ENCODE measurements at places on chromosomes 5 and 9.

DNA sequence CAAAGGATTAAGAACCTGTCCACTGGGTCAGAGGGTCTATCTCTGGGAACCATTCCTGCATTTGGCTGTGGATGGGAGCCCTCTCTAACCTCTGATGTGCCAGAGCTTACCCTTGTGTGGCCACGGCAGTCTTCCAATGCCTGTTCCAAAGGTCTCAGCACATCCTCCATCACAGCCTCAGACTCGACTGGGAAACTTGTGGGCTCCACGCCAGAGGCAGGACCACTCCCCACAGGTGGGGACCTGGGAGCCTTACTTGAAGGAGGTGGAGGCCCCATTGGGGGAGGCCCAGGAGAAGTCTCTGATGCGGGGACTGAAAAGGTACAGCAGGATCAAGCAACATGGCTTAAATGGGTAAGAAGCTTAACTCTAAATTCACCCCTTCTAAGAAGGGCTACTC lies 4.4 kb downstream of the EIF4EBP3 start:
- DNase-seq, result no peak

DNA sequence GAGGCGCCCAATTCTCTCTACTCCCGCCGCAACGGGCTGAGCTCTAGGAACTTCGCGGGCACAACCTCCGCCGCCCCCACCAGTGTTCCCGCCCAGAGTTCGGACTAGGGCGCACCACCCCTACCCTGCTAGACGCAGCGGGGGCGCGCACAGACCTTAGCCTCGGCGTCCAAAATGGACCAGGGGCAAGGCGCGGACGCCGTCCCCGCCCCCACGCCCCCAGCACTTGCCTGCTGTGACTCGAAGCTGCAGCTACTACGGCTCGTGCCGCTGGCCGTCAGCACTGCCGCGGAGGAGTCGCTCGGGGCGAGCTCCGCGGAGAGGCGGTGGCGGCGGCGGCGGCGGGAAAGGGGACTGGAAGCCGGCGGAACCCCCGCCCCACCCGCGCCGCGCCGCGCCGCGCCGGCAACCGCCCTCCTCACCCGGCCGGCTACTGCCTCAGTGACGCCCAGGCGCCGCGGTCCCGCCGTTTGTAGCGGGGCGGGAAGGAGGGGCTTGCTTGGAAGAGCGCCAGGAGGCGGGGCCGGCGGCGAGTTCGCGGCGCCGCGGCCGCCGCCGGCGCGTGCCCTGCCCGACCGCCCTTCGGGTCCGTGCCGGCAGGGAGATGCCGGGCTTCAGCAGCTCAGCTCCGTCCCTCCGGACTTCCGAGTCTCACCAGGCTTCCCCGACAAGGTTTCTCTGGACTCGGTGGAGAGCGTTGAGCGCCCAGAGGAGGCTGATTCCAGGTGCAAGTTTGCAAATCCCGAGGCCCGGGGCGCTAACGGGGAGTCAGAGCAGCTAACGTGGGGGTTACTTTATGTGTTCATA lies 4.5 kb downstream of the ELAVL2 start:
- DNase-seq, result no peak

DNA sequence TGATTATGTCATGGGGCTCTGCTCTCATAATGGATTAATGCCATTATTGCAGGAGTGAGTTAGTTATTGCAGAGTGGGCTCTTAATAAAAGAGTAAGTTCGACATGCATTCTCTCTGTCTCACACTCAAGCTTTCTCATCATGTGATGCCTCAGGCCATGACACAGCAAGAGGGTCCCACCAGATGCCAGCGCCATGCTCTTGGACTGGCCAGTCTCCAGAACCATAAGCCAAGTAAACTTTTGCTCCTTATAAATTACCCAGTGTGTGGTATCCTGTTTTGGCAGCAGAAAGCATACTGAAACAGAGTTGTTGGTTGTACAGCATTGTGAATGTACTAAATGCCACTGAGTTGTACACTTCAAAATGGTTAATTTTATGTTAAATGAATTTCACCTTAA lies 138.1 kb downstream of the MYO10 start:
- DNase-seq, result no peak

DNA sequence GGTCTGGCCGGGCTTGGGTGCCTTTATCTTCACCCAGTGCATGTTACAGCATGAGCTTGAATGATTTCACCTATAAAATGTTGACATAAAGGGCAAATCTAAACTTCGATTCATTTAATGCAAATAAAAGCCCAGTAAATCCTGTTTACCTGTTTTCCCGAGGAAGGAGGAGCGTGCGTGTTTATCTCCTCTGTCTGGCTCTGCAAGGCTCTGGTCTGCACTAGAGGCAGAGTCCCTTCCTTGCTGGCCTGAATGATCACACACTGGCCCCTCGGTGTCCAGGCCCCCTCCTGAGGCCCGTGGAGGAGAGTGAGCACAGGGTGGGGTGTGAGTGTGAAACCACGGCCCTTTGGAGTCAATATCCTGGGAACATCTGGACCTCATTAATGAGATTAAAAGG lies 125.1 kb upstream of the LHFPL2 start:
- DNase-seq, result no peak

DNA sequence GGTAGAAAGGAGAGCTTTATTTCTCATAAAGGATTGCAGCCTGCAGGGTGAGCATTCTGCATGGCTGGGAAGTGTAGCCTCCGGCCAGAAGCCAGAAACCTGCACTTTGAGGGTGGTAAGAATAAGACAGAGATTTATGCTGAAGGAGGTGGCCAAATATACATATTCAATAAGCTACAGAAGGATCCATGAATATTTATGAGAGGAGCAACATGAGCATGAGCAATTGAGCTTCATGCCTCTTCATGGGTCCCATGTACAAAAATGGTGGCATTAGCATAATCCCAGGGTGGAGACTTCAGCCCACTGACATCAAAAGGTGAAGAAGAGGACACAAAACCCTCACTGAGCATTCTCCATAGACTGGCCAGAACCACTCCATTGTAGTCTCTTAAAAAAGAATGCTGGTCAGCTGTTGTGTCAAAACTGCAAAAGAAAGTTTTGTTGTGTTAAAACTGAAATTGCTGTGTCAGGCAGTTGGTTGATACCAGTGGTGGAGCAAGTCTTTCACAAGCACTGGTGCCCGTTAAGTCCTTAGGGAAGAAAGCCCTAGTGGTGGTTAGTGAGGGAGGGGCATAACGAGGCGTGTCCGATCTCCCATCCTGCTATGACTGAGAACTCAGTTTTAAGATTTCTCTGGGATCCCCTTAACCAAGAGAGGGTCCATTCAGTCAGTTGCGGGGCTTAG lies 160.8 kb upstream of the MAP1B start:
- DNase-seq, result no peak

- no peak for DNase-seq
These were observed 174.2 kb downstream of the OXCT1 start for GRCh38 chr5:41695920-41696582.

- DNase-seq, result no peak
These were observed 65.5 kb upstream of the BARHL1 start for GRCh38 chr9:132516911-132517310.

GRCh38 chr5:36389245-36389644 lies 87.5 kb upstream of the RANBP3L start:
- no peak for DNase-seq

DNA sequence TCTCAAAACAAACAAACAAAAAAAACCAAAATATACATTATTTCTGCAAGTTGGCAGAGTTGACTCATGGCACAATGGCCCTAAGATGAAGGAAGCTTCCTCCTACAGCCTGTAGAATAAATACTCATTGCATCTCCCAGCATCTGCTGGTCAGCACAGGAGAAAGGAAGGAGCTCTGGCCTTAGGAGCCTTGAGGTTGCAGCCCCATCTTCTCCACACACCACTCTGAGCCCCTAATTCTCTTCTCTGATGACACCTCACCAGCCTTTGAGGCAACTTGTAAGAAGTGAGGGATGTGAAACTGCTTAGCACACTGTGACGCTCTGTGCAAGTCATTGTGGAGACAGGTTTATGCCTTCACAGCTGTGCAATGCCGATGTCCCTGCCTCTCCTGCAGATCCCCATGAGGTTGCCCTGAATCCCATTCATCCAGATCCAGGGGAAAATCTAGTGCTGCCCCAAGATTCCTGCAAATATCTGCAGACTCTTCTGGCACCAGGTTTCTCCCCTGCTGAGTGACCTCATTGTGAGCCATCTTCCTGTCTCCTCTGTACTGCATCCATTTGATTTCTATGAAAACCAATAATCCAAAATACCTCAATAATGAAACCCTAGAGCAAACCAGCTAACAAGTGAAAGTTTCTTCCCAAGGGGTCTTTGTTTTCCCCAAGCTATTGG lies 65.3 kb upstream of the TGFBR1 start:
- no peak for DNase-seq

DNA sequence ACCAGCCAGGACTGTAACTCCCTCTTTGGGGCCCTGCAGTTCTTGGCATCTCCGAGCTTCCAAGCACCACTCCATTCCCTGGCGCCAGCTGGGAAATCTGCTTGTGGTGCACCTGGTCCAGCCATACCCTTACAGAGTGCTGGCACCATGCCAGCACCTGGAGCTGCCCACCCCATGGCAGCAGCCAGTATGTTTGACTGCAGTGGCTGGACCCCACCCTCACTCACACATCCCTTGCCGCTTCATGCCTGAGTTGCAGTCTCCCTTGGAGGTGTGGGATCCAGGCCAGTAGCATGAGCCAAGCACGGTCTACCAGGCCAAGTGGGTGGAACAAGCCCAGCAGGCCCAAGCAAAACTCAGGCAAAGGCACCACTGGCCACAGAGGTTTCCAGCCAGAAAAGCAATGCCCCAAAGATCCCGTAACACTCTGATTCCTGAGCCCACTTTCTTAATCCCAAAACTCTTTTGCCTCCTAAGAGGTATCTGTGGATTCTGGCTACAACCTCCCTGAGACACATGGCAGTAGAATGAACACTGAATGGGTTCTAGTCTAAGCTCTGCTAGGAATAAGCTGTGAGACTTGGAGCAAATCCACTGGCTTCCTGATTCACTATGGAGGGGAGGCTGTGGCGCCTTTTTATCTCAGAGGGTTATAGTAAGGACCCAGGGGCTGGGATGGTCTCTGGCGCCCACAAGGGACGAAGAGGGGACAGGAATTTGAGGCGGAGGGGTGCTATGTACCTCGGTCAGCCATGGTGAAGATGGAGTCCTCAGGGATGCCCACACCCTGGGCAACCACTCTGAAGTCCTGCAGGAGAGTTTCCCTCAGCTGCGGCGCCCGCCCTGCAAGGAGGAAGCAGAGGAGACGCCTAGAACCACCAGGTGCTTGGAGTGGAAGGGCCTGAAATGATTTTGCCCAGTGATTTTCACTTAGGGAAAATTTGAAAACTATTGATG lies 5.6 kb downstream of the AMBP start:
- DNase-seq, result no peak

DNA sequence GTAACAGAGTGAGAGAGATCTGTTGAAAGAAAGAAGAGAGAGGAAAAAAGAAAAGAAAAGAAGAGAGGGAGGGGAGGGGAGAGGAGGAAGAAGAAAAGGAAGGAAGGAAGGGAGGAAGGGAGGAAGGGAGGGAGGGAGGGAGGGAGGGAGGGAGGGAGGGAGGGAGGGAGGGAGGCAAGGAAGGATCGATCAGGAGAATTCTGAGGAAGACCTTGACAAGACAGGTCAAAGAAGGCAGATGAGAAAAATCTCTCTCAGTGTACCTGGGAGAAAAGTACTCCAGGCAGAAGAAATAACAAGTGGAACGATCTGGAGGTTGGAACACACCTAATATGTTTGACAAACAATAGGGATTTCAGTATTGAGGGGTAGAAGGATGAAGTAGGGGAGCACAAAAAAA lies 64.6 kb upstream of the SUSD1 start:
- no peak for DNase-seq

- no peak for DNase-seq
These were observed 63.4 kb upstream of the BARHL1 start for GRCh38 chr9:132519033-132519432.

GRCh38 chr9:34642679-34643078 lies 3.8 kb upstream of the GALT start:
- no peak for DNase-seq

DNA sequence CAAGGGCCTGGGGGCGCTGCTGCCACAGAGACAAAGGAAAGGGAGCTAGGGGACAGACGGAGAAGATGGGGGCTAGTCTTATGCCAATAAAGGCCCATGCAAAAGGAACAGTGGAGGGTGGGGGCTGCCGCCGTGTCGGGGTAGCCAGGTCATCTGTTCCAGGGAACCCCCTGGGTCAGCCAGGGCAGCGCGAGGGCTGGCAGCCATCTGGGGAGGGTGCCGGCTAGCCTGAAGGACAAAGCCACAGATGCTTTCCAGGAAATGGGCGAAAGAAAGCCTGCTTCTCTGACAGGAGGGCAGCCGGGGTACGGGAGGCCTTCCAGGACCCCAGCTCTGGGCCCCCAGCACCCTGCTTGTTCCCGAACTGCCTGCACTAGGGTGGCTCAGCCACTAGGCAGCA lies 1.6 kb upstream of the CARD9 start:
- DNase-seq, result no peak

DNA sequence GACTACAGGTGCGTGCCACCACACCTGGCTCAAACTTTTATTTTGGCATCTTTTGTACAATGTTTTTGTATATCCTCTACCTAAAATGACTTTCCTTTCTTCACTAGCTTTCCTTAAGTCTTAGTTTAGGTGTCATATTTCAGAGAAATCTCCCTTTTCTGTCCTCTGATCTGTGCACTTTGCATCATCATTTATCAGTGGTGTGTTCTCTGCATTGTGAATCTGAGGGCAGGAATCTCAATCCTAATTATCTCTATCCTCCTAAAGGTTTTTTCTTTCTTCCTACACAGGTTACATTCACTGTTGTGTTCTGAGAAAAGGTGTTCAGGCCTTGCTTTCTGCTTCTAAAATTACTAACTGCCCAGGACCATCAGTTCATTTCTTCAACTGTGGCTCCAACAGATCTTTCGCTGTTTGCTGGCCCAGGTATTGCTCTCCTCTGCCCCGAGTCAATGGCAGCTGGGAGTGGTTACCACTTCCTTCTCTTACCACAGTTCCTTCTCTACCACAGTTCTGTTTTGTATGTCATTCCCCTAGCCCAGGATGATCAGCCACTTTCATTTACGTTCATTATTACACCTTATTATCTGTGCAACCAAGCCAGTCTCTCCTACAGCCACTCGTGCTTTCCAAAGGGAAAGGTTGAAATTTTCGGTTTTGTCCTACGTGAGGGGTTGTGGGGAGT lies 14.0 kb downstream of the TGFBR1 start:
- no peak for DNase-seq

GRCh38 chr9:81871695-81872094 lies 56.5 kb upstream of the SPATA31D4 start:
- DNase-seq, result no peak

- no peak for DNase-seq
These were observed 65.8 kb upstream of the S1PR3 start for GRCh38 chr9:88925481-88925880.

- peak; percentile 62 for DNase-seq
These were observed 391.1 kb downstream of the ADGRV1 start for GRCh38 chr5:90949469-90950358.

DNA sequence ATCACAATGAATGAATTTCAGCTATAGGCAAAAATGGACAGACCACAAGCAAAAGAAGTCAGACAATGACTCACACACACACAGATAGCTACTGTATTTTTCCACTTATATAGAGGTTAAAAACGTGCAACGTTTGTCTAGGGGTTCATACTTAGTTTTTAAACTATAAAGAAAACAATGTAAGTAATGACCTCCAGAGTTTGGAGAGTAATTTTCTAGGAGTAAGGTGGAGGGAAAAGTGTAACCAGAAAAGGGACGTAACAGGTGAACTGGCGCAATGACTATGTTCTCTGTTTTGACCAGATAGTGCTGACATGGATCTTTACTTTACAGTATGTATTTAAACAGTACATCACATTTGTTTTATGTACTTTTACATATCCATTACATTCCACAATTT lies 51.1 kb downstream of the FNIP1 start:
- DNase-seq, result no peak

- DNase-seq, result no peak
These were observed 328.8 kb upstream of the BRINP1 start for GRCh38 chr9:119697996-119698395.

Measured in Caki2 (cell line).